ENCODE measurements at places on chromosomes 3 and 15.

- DNase-seq: no peak
Measured at GRCh38 chr15:46151786-46152185, 517.0 kb downstream of the SQOR start.

GRCh38 chr3:30281526-30281925, 324.9 kb upstream of the TGFBR2 start:
- no peak for DNase-seq

DNA sequence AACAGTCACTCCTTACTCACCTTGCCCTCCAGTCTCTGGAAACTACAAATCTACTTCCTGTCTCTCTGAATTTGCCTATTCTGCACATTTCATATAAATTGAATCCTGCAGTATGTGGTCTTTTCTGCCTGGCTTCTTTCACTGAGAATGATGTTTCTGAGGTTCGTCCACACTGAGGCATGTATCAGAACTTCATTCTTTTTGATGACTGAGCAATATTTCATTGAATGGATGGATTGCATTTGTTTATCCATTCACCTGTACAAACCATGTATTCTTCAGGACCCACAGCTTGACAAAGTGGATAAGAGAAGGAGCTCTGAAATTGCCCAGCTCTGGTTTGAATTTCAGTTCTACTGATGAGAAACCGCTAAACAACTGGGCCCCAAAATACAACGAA, 118.9 kb upstream of the ARRDC4 start:
- DNase-seq: no peak

GRCh38 chr15:95825671-95826411, 504.7 kb upstream of the NR2F2 start:
- DNase-seq: no peak

GRCh38 chr15:95972041-95972553, 358.4 kb upstream of the NR2F2 start:
- DNase-seq: peak; percentile 56

DNA sequence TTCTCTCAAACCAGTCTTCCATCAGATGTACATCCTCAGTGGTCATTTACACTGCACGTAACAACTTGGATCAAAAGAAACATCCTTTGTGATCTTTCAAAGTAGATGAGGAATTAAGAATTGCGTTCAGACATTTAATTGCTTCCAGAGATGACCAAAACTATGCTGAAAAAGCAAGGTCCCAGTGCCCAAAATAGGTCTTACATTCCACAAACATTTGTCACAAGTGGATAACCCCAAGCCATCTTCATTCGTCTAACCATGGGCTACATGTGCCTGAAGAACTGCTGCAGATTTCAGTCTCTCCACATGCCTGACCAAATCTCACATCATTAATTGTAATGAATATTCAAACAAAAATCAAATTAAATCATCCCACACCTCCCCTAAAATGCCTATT, 273.6 kb downstream of the SHOX2 start:
- peak; percentile 46 for DNase-seq

DNA sequence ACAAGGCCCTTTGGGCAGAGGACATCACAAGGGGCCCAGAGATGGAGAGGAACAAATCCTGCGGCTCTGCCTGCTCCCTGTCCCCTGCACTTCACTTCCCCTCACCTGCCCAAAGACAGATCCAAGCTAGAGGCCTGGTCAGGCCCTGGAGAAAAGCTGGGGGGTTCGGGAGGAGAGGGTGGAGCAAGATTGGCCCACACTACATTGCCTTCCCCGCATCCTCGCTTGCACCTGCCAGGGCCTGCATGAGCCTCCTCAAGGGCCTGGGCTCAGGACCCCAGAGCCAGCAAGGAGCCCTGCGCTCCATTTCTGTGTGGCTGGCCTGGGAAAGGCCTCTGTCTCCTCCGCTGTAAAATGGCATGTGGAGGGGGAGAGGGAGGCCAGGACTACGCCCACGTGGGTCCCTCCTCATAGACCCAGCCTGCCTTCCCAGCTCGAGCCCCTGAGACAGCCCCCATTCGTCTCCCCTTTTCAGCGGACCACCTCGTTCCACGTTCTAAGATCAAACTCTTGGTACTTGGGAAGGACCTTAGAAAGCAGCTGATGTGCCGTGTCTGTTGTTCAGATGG, 106.0 kb downstream of the HMG20A start:
- no peak for DNase-seq

GRCh38 chr15:33844186-33844585, 124.1 kb upstream of the CHRM5 start:
- no peak for DNase-seq

GRCh38 chr3:71163198-71163918, 420.2 kb downstream of the FOXP1 start:
- no peak for DNase-seq

GRCh38 chr3:62585861-62586260, 212.5 kb upstream of the FEZF2 start:
- no peak for DNase-seq

GRCh38 chr3:188153437-188154013, 432 bp upstream of the LPP start:
- peak; percentile 85 for DNase-seq

GRCh38 chr3:50430191-50430590, 70.9 kb upstream of the TMEM115 start:
- DNase-seq: no peak

DNA sequence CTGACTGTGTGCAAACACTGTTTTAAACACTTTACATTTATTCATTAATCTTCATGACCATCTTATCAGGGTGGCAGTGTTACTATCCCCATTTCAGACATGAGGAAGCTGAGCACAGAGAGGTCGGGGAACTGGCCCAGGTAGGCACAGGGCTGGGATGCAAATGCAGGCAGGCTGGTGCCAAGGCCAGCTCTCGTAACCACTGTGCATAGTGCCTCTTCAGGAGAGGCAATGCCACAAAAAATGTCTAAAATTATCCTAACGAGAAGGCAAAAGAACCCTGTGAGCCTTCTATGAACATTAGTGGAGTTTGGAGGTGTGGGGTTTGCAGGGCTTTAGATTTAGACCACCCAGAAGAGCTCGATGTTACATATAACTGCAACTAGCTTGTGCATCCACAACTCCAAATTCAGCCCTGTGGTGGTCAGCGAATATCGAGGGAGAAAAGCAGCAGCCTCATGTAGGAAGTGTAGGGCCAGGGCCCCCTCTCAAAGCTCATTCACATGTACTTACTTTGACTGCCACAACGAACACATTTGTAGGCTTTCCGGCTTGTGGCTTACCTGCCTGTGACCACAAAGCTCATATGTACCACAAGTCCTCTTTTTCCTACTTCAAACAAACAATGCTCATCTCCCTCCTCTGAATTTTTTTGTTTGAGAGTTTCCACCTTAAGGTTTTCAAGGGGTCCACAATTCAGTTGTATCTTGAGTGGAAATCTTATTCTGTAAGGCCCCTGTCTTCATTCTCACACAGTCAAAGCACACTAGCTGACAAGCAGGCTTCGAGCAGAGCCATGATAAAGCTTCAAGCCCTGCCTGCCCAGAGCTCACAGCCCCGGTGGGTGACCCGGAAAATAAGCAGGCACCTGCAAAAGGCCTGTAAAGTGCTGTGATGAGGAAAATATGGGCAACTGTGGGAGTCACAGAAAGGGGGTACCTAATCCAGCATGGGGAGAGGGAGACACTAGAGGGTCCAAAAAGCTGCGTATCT, 722.9 kb upstream of the CFAP20DC start:
- no peak for DNase-seq

DNA sequence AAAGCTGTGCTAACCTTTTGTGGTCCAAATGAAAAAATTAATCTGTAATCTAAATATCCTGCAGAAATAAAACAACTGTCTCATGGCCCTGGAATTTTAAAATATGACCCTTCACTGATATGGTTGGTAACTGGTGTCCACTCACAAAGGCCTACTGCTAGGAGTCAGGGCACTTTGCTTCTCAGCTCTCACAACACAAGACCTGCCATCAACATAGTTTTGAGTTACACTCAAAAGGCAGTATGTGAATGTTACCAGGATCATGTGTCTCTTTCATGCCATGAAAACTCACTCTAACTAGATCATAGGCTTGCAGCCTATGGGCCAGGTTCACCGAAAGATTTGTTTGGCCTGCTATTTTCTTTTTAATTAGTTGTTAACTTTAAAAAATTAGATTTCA, 10.0 kb upstream of the MLF1 start:
- DNase-seq: no peak

GRCh38 chr3:114624571-114625181, 330.8 kb downstream of the TIGIT start:
- peak; percentile 87 for DNase-seq

DNA sequence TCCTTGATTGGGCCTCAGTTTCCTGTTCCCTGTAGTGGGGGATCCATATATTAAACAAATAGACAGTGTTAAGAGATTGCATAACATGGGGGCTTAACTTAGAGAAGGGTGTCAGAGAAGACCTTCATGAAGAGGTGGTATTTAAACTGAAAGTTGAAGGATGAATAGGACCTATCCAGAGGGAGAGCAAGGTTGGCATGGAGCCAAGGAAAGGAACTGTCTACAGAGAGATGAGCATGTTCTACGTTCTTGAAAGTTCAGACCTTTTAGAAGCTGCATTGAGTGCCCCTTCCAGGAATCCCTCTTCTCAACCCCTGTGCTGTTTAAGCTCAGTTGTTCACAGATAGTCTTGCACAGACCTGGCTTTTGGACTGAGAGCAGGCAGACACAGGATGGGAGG, 2.4 kb downstream of the HTD2 start:
- no peak for DNase-seq

DNA sequence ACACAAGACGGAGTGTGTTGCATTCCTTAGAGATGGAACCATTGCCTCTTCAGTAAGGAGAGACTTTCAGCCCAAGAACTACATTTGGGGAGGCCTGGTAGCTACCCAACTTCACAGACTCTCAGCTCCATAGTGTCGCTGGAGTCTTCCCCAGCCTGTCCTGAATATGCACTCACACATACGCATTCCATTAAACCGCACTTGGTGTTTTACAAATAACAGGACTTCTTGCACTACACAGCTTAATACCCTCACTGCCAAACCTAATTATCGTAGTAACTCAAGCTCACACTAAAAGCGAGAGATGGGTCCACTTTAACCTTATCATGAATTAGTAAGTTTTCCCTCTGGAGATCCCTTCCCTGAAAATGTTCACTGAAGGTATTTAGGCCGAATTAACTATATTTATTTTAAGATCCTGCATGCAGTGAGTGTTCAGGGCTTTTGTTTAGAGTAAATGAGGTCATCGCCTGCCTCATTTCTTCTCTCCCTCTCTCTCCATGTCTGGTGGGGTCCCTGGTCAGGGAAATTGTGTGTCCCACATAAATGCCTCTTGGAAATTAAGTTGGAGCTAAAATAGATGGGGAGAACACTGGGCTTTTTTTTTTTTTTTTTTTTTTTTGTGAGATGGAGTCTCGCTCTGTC, 171.9 kb downstream of the FAM43A start:
- no peak for DNase-seq

DNA sequence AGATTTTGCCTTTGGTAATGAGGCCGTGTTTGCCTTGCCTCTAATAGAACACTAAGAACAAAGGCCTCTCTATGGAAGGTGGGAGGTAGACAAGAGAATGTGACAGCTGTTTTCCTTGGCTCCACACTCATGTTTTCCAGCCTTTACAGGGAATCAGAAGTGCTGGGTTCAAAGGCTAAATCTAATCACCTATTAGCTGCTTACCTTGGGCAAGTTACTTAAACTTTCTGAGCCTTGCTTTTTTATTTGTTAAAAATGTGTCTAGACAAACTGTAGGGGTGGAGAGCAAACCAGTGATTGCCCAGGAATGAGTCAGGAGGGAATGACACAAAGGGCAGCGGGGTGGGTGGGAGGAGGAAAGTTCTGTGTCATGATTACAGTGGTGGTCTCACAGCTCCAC, 179.0 kb downstream of the P3H2 start:
- DNase-seq: no peak

- DNase-seq: no peak
Measured at GRCh38 chr3:49536875-49537533, 17.3 kb upstream of the BSN start.

- peak; percentile 91 for DNase-seq
Measured at GRCh38 chr15:62758126-62758951, 284.2 kb upstream of the TPM1 start.

- DNase-seq: peak; percentile 94
Measured at GRCh38 chr3:15768421-15769255, 29.1 kb downstream of the ANKRD28 start.

DNA sequence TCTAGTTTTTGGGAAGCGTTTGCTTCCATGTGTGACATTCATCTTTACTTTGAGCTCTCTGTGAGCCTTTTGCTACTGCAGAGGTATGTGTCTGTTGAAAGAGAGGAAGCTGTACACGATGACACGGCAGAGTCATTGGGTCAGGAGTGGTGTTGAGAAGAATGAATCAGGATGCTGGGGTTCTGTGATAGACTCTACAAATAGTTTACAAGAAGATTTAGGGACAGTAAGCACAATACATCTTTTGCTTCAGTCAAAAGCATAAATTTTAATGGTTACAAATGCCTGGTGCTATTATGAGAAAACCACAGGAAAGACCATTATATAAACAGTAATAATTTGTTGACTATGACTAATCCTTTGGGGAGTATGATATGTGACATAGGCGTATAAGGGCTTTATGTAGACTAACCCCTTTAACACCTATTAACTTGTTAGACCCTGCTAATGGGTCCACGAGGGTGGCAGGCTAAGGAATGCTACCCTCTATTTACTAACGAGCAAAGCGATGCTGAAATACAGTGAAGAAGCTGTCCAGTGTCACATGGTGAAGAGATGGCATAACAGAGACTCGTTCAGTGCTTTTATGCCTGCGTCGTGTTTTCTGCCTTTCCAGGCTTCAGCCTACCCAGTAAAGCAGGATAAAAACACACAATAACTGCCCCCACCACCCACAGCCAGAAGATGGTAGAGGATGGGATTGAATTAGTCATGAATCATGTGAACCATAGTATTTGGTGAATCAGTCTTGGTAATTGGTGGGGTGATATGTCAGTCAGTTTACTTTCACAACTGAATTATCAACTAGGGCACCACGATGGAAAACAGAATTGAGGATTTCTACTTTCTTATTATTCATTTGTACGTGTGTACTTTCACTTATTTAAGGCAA, 118.8 kb downstream of the LPP start:
- peak; percentile 85 for DNase-seq

- DNase-seq: no peak
Measured at GRCh38 chr15:52118969-52119749, 6.6 kb upstream of the BCL2L10 start.

GRCh38 chr15:27422997-27423396, 452.0 kb downstream of the GABRG3 start:
- no peak for DNase-seq

GRCh38 chr15:77759896-77760592, 127.3 kb upstream of the LINGO1 start:
- DNase-seq: no peak

DNA sequence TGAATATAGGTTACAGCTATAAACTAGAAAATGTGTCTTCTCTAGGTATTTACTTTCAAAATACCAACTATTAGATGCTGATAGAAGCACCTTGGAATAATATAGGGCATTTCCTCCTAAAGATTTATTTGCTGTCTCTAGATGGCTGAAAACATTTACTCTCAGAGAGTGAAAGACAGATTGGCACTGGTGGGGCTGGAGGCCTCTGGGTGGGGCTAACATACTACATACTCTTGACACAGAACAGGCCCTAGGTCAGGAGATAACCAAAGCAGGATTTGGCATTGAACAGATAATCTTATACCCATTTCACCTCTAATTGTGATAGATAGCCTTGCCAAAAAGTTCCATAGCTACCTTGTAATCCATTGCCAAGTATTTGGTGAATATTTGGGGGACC, 253.3 kb upstream of the TBC1D5 start:
- no peak for DNase-seq

GRCh38 chr3:29100292-29100691, 180.6 kb upstream of the RBMS3 start:
- DNase-seq: no peak

All from AG04449 (cell line).